ENCODE measurements at places on chromosomes 7 and 10. TPM values are rescaled to one million over a fixed set of nuclear protein-coding genes. Genes with fewer than 3 reads are reported as not detected.

GNGT1 gene
- total RNA-seq: not detected

LRIT2 gene
- total RNA-seq: not detected

CLEC5A gene
- total RNA-seq: not detected

STOX1 gene
- not detected for total RNA-seq

ZNF736 gene
- 1.3 TPM for total RNA-seq

MCM10 gene
- 2.6 TPM for total RNA-seq

SFTPA1 gene
- total RNA-seq: not detected

CPN1 gene
- not detected for total RNA-seq

TET1 gene
- total RNA-seq: 2.6 TPM

IFIT2 gene
- total RNA-seq: 3.6 TPM

PON1 gene
- total RNA-seq: not detected

KIAA1217 gene
- total RNA-seq: 2.2 TPM

LEP gene
- total RNA-seq: 0.16 TPM

RBP4 gene
- 2.1 TPM for total RNA-seq

MKI67 gene
- total RNA-seq: 5.1 TPM

CYP2C19 gene
- total RNA-seq: not detected
